Mucosa of descending colon (tissue), 3 donors: ENCODE measurements at places on chromosomes 5 and 9.

- DNase-seq, result peak; percentile 76
Observed at GRCh38 chr5:142770650-142771609, 753 bp downstream of the ARHGAP26 start.

DNA sequence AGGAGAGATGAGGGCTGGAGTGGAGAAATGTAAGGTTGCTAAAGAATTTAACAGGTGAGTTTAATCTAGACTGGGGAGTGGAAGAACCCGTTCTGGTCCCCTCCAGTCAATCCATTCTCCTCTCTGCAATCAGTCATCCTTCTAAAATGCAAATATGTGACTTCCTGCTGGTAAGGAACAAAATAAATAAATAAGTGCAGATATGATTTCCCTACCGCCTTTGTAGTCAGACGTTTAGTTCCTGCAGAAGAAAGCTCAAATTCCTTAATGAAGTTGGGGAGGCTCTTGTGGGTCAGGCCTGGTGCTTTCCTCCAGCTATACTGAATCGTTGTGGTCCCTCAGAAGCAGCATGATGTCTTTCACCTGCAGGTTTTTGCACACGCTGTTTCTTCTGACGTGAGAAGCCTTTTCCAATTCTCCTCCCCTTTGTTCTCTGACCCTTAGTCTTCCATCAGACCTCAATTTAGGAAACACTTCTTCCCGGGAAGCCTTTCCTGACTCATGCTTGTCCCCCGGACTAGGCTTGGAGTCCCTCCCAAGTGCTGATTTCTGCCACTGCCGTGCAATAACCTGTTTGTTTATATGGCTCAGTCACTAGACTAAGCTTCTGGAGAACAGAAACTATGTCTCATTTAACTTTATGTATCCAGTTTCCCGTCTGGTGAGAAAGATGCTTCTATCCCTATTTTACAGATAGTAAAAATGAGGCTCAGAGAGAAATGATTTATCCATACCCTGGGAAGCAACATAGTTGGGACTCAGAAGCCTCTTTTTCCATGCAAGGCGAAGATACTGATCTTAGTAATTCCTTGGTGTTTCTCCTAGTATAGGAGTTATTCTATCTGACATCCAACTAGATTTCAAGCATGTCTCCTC lies 1.3 kb downstream of the ATP6V1G1 start:
- DNase-seq, result no peak

DNA sequence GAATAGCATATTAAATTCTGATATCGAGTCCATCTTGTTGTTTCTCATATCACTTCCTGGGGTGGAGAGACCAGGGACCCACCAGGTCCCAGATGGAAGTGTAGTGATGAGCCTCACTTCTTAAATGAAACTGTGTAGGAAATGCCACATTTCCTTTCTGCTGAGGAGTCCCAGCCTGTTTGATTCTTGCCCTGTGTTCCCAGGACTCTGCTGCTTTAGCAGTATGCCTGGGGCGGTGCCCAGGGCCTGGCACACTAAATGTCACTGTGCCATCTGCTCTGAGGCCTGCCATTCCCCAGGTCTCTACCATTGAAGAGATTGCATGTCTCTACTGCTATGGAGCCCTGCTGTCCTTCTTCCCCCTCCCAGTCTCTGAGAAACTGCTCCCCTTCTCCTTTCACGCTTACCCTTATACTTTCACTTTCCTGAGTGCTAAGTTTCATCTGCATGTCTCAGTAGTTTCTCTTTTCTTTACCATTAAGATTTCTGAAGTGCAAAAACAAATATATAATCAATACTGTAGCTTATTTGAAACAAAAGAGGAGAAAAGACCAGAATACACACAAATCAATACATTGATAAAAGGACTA lies 260.4 kb downstream of the GABRB2 start:
- no peak for DNase-seq

GRCh38 chr9:5040730-5041389 lies 55.8 kb downstream of the JAK2 start:
- DNase-seq, result no peak

GRCh38 chr5:151680944-151681427 lies 5.7 kb downstream of the SPARC start:
- no peak for DNase-seq

- no peak for DNase-seq
Observed at GRCh38 chr5:137828180-137828579, 39.5 kb upstream of the MYOT start.

- no peak for DNase-seq
Observed at GRCh38 chr5:85320495-85320894, 935.8 kb upstream of the EDIL3 start.

GRCh38 chr5:40628407-40628806 lies 51.3 kb upstream of the PTGER4 start:
- DNase-seq, result no peak

GRCh38 chr5:157130925-157131324 lies 11.7 kb downstream of the MED7 start:
- no peak for DNase-seq

DNA sequence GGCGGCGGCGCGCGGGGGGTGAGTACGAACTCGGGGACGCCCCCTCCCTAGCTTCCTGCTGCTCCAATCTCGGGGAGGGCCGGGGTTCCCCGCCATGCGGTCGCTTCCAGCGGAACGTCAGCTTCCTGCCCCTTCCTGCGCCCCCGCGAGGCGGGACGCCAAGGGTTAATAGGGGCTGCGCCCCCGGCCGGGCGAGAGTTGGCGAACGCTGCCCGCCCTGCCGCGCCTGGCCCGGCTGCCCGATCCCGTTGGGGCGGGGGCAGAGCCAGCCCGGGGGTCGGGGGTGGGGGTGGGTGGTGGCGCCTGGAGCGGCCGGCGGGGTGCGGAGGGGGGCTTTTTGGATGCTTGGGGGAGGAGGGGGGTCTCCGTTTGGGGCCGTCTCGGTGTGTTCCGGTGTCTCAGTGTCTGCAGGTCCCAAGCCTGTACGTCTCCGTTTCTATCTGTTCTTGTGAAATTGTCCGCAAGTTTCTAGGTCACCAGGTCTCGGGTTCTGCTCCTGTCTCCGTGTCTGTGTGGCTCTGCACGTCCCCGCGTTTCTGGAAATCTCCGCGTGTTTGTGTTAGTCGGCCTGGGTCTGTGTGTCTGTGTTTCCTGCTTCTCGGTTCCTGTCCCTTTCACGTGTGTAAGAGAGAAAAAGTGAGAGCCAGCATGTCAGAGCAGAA lies 789 bp downstream of the COL27A1 start:
- DNase-seq, result peak; percentile 27

- DNase-seq, result no peak
Observed at GRCh38 chr9:127965953-127966352, 14.8 kb downstream of the EEIG1 start.

DNA sequence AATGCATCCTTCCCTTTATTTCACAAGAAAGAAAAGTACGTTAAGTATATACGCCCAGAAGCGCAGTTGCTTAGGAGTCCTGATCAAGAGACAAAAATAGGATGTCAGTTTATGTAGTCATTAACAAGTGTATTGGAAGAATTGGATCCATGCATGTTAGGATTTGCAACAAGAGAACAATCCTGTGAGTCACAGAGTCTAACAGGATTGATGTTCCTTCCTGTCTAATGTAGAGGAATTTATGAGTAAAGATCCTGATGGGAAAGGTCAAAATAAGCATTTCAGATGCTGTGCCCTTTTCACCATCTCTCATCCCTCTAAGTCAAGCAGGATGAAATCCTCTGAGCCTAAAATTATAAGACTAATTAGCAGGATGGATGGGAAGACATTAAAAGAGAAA lies 406.0 kb upstream of the GRIA1 start:
- no peak for DNase-seq

DNA sequence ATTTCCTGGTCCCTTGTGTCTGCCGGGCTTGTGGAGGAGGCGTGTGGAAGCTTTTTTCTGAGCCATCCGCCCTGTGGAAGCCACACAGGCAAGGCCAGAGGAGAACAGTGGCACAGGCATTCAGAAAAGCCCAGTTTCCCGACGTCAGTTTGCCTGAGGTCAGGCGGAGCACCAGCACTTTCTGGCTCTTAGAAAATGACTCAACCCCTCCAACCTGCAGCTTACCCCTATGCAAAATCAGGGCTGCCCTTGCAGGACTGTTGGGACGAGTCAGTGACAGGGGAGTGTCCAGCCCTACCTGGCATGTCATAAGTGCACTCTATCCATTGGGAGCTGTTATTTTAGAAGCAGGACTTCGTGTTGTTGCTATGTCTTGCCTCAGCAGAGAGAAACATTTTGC lies 216.0 kb downstream of the NR3C1 start:
- no peak for DNase-seq

DNA sequence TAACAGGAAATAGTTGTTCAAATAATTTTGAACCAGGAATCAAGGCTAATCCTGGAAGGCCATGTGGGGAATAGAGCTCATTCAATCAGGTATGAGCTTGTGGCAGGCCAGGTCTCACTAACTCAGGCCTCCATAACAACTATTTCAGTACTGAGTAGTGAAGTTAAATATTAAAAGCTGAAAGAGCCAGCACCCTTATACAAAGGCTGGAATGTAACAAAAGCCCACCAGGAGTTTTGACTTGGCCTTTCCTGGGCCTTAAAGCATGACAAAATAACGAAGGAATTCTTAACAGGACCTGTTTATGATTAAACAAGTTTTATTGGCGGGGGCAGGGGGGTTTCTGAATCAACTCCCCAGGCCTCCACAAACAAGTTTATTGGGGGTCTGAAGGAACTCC lies 1146.7 kb downstream of the CDH9 start:
- no peak for DNase-seq

GRCh38 chr5:173853370-173854131 lies 34.6 kb upstream of the CPEB4 start:
- no peak for DNase-seq

DNA sequence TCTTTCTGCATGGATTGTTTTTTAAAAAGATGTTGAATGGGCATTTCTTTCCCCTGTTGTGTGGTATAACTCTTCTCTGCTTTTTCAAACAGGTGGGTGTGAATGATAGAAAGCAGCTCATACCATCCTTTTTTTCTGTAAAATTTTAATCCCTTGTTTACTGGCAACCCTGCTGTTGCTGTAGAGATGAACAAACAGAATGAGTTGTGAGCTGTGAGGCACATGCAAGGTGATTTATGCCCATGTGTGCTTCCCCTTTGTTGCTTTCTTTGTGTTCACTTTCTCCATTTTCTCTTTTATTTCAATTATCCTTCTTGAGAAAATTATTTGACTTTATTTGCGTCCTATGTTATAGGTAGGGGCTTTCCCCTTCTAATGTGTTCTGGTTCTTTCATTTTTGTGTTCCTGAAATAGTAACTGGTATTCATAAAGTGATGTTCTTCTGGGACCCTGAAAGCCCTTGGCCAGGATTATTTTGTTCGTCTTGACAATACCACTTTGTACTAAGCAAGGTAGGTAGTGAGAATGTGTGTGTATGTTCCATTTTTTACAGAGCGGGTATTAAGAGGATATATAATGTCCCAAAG lies 79.9 kb downstream of the AOPEP start:
- no peak for DNase-seq

GRCh38 chr5:612498-613424 lies 621 bp downstream of the CEP72 start:
- DNase-seq, result no peak

DNA sequence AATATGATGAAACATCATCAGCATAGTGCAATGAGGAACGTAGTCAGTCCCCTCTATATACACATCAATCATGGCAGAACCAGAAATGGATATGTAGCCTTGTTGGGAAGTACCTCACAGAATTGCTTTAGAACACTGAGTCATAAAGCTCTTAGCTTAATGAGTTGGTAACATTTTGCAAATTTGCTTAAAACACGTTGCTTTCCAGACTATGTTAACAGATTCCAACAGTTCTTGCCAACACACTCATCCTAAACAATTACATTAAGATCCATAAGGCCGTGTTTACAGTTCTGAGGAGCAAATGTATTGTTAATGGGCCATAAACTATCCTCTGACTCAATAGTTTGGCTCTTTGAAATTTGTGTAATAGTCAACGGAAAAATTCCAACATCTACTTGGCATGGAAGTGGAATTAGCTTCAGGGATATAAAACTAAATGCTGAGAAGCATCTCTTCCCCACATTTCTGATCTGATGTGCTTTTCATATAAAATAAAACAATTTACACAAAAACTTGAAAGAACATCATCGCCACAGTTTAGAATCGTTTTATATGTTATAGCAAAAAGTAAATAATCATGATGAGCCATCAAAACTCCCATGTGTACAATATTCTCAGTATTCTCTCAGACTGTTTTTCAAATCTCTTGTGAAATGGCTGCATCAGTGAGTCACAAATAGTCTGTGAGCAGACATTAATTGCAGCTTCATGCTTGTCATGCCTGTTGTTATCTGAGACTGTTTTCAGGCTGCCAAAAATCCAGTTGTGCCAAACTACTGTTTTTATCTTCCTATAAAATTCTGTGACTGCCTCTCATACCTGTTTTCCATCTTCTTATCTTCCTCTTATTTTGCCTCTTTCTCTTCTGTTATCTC lies 291.9 kb downstream of the COX7C start:
- no peak for DNase-seq

DNA sequence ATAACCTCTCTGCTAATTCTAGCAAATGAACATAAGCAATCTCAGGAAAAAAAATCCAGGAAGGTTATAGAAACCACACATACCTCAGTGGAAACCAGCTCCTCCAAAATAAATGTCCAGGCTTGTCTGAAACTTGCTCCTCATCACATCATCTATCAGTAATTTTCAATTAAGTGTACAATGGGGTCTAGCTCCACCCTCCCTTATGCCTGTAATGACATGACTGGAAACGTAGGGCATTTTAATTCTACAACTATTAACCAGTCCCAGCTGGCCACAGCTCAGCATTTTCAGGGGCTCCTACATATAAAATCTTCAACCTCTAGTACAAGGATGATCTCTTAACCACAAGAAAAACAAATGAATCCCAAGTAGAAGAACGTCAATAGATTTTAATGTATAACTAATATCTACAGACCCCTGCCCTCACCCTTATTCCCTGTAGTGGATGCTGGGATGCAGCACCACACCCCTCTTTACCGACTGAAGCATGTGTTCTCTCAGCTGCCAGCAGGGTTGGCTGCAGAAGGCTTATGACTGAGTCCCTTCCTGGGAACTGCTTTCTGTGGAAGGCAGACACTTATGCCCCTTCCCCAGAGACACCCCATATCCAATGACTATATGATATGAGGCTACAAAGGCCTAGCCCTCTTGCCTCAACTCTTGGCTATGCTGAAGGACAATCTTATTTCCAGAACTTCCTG lies 6.8 kb downstream of the TSSK1B start:
- DNase-seq, result no peak

- peak; percentile 68 for DNase-seq
Observed at GRCh38 chr5:158074992-158075769, 216.2 kb upstream of the CLINT1 start.

- peak; percentile 15 for DNase-seq
Observed at GRCh38 chr5:1332461-1333001, 12.4 kb downstream of the CLPTM1L start.

- no peak for DNase-seq
Observed at GRCh38 chr9:95494022-95494415, 22.8 kb downstream of the PTCH1 start.

GRCh38 chr9:121476156-121476555 lies 23.5 kb downstream of the GGTA1 start:
- DNase-seq, result no peak

DNA sequence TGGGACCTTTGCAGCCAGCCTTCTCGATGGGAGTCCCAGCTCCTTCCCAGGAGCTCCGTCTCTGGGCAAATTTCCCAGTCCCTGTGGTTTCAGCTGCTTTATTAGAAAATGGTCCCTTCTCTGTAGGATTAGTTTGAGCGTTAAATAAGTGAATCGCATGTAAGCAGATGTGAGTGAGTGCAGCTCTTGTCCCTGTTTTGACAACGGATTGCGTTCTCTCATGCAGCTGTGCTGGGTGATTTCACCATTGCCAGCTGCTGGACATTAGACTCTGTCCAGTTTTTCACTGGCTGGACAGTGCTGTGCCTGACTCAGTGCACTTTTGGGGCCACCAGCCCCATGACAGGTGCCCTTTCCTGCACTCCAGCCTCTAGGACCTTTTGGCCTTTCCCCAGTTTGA lies 11.6 kb upstream of the CEL start:
- DNase-seq, result no peak
